ENCODE measurements at places on chromosomes 11 and 22.

- H3K36me3 ChIP-seq: no peaks in the 10 kb centered on the region
- no peak overlapping the region for H3K27ac ChIP-seq
- H3K4me1 ChIP-seq: peaks cover 7% of the 10 kb centered on the region
- H3K4me3 ChIP-seq: no peak overlapping the region
These were observed 131.9 kb upstream of the MTNR1B start for GRCh38 chr11:92837595-92837994.

- no peak overlapping the region for H3K4me3 ChIP-seq
- peaks cover 22% of the 10 kb centered on the region for H3K27me3 ChIP-seq
These were observed 2.8 kb downstream of the IL17RA start for GRCh38 chr22:17087498-17088131.

DNA sequence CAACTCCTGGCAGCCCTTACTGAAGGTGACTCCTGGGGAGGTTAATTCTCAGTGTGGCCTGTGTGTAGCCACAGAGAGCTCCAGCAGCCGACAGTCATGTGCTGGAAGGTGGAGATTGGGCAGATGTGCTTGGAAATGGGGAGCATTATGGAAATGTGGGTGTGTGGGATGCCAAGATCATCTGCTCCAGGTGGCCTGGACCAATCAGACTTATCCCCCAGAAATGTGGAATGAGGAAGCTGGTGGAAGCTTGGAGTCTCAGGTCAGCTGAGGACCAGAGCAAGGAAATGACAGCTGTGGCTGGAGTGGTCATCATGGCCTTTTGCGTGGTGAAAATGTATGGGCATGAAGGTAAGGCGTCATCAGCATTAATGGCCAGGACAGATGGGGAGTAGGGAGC is 234.0 kb downstream of the MIAT start:
- DNase-seq: no peak
- peaks cover 21% of the 10 kb centered on the region for H3K27me3 ChIP-seq
- no peaks in the 10 kb centered on the region for H3K36me3 ChIP-seq

GRCh38 chr22:43308060-43308830 is 34.9 kb downstream of the SCUBE1 start:
- H3K27me3 ChIP-seq: peaks cover 60% of the 10 kb centered on the region
- H3K27ac ChIP-seq: no peak overlapping the region
- H3K4me3 ChIP-seq: no peak overlapping the region
- no peak for DNase-seq
- H3K4me1 ChIP-seq: no peaks in the 10 kb centered on the region

GRCh38 chr11:31529701-31530100 is 20.1 kb downstream of the ELP4 start:
- H3K27ac ChIP-seq: no peak overlapping the region
- H3K4me3 ChIP-seq: no peak overlapping the region
- no peaks in the 10 kb centered on the region for H3K27me3 ChIP-seq

- peaks cover 1% of the 10 kb centered on the region for H3K4me1 ChIP-seq
- H3K27ac ChIP-seq: peak overlapping the region; percentile 34
- DNase-seq: peak; percentile 84
- H3K36me3 ChIP-seq: no peaks in the 10 kb centered on the region
- H3K4me3 ChIP-seq: no peak overlapping the region
These were observed 89.0 kb upstream of the PARVA start for GRCh38 chr11:12288212-12288930.

DNA sequence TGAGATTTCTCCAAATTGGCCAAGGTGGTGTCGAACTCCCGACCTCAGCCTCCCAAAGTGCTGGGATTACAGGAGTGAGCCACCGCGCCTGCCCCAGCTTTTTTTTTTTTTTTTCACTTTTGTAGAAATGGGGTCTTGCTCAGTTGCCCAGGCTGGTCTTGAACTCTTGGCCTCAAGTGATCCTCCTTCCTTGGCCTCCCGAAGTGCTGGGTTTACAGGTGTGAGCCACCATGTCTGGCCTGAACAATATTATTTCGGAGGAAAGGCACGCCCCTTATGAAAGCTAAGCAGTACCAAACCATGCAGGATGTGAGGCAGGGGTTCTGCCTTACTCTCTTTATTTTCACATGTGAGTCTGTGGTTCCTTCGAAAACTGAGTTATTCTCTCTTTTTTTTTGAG is 16.1 kb downstream of the MTCH2 start:
- H3K36me3 ChIP-seq: peaks cover 22% of the 10 kb centered on the region
- H3K27ac ChIP-seq: no peak overlapping the region
- no peak for DNase-seq
- H3K27me3 ChIP-seq: no peaks in the 10 kb centered on the region

Data from progenitor cell of endocrine pancreas (in vitro differentiated cells).